DND-41 (cell line): ENCODE measurements at places on chromosomes 6 and 20.

DNA sequence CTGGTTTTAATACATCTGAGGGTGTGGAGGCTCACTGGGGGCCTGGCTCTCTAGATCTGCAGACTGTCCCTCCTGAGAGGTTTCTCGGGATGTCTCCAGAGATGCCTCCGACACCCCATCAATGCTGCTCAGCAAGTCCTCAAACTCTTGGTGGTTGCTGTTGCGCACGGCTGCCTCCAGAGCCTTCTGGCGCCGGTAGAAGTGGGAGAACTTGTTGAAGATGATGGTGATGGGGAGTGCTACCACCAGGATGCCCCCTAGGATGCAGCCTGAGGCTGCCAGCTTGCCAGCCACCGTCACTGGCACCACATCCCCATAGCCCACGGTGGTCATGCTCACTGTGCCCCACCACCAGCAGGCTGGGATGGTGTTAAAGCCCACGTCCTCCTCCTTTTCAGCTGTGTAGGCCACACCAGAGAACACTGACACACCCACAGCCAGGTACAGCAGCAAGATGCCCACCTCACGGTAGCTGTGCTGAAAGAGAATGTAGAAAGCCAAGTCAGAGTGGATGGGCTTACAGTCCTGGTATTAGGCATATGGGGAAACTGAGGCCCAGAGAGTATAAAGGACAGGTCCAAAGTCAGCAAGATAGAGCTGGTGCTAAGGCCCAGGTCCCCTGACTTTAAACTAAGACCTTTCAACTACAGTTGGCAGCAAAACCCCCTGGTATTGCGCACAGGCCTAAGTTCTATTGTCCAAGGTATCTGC is 5.9 kb downstream of the KCNS1 start:
- DNase-seq = no peak

GRCh38 chr6:168956141-168956838 is 297.4 kb downstream of the THBS2 start:
- no peak for DNase-seq

GRCh38 chr6:30044630-30045029 is 16.4 kb upstream of the POLR1H start:
- no peak for DNase-seq

- DNase-seq = peak; percentile 29
These were observed 2.4 kb downstream of the GMEB2 start for GRCh38 chr20:63624486-63624885.

GRCh38 chr6:12119085-12119588 is 107.0 kb downstream of the HIVEP1 start:
- no peak for DNase-seq

DNA sequence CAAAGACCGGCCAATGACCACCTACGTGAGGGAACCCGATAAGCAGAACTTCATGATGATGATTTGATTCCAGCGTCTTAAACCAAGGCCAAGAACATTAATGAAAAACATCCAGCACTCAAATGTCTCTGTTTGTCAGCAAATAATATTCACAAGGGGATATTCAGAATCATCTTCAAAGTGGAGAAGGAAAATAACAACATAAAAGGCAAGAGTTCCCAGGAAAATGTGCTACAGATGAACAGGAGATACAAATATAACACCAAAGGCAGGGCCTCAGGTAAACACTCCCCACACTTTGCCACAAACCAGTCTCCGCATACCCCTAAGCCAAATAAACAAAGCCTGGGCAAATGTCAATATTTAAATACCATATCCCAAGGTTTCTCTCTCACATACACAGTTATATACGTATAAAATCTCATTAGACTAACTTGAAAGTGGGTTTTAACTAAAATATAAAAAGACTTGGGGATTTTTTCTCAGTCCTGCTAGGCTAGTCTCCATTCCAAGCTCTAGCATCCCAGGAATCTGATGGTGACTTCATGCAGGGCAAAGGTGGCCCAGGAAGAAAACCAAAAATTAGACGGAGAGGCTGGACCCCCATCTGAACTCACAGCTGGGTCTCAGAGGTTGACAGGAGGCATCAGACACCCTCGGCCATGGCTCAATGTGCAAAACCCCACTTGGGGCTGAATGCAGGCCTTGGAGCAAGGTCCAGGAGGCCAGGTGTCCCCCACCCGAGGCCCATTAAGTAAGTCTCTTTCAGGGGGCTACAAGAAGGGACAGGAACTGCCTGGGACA is 32.1 kb downstream of the TRAM2 start:
- DNase-seq = no peak

DNA sequence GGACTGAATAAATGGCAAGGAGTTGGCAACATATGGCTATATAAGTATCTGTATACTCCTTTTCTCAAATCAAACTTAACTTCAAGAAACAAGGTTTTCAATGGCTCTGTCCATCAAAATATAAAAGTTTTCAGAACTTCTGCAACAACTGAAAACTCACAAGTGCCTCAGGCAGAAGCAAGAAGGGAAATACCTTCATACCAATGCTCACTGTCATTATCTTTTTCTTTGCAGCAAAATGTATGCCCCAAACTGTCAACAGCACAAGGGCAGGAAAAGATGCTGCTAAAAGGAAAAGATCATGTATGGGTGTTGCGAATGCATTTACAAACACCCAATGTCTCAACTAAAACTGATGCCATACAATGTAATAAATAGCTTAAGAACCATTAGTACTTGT is 45.9 kb downstream of the PTPRK start:
- no peak for DNase-seq

GRCh38 chr6:169074526-169074925 is 179.1 kb downstream of the THBS2 start:
- DNase-seq = no peak

- no peak for DNase-seq
These were observed 63.9 kb downstream of the FHL5 start for GRCh38 chr6:96626759-96627364.

GRCh38 chr20:43515628-43516027 is 8.1 kb downstream of the L3MBTL1 start:
- no peak for DNase-seq

- no peak for DNase-seq
These were observed 33.7 kb upstream of the KCNQ5 start for GRCh38 chr6:72588155-72588554.

DNA sequence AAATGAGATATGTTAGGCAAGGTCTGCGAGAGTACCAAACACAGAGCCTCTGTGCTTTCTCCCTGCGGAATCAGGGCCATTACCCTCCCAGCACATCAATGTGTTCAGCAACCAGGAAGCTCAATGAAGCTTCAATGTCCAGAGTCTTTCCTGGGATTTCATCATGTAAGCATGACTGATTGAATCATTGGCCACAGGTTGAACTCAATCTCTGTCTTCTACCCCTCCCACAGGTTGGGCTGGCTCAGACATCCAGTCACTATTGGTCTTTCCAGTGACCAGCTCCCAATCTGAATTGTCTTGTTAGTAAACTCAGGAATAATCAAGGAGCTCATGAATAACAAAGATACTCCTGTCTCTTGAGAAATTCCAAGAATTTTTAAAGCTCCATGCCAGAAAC is 2.7 kb upstream of the DTD1 start:
- no peak for DNase-seq

- DNase-seq = peak; percentile 42
These were observed 395.9 kb downstream of the DHX35 start for GRCh38 chr20:39358052-39358451.

DNA sequence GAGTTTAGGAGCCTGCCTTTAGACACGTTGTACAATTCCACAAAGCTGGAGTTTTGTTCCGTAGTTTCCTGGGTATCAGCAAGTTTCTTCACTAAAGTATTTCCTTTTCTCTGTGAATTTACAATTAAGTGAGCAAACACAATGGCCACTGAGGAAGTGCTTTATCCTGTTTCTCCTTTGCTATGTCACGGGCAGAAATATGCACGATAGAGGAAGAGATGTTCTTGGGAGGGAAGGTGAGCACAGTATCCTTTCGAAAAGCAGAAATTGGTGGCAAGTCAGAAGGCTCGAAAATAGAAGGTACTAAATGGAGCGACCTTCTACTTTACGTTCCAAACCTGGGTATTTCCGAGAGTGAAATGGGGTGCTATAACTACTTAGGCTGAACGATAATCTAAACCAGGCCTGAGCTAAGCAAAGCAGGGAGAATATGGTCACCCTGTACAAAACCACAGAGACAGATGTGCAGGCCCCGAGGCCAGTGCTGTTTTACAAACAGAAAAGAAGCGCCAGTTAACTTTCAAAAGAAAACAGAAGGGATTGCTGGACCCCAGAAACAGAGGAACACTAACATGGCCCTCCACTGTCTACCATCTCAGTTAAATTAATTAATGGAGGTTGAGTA is 259.6 kb downstream of the TBC1D7 start:
- DNase-seq = no peak

DNA sequence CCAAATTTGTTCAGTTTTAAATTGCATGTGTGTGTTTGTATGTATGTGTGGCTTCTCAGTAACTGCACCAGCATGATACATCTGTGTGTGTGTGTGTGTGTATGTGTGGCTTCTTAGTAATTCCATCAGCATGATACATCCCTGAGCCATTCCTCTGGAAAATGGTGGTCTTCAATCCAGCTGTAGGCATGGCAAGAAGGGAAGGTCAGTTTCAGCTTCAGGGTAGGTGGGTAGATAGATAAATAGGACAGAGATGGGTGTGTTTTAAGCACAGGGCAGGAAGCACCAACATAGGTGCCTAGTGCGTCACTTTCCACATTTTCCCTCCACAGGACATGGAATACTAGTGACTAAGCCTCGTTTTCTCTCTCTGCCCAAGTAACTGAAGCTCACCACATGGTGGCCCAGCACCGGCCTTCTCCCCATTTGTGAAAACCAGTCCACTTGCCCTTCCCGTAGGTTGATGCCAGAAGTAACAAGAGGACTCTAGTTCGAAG is 82.9 kb downstream of the RPP40 start:
- DNase-seq = no peak
